Ascending aorta (tissue), 2 donors: ENCODE measurements at places on chromosomes 5 and 9.

DNA sequence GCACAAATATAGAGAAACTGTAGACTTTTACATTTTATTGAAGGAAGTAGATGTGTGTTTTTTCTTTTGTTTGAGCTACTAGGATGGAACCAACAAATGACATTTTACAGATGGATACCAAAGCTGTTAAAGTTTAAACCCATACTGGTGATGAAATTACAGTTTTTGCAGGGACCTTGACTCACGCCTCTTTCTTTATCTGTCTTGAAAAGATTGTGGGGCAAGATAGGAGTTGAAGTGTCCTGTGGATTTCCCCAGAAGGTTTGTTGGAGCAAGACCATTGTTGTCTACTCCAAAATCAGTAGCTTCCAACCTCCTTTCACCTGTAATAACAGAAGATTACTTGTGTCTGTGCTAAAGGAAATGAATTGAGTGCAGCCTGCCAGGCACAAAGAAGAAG is 4.1 kb upstream of the C5orf63 start:
- H3K36me3 ChIP-seq: no peaks in the 10 kb centered on the region
- H3K27me3 ChIP-seq: no peaks in the 10 kb centered on the region
- DNase-seq: no peak
- no peaks in the 10 kb centered on the region for H3K4me1 ChIP-seq

DNA sequence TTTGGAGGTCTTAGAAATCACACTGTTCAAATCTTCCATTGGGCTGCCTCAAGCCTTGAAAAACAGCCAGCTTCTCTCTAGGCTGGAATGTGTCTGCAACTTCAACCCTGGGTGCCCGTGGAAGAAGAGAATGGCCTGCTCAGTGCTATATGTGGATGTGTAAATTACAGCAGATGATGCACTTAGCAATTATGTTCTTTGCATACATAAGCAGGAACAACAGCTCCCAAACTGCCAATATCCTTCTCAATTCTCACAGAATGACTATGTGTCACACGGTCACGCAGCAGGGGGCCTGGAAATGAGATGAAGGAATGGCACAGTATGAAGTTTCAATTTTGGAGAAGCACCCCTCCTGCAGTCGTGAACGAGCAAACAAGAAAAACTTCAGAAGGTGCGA is 175.2 kb upstream of the SMARCA2 start:
- H3K27me3 ChIP-seq: no peaks in the 10 kb centered on the region
- H3K27ac ChIP-seq: no peak overlapping the region
- DNase-seq: no peak
- no peaks in the 10 kb centered on the region for H3K4me1 ChIP-seq
- no peak overlapping the region for H3K4me3 ChIP-seq

DNA sequence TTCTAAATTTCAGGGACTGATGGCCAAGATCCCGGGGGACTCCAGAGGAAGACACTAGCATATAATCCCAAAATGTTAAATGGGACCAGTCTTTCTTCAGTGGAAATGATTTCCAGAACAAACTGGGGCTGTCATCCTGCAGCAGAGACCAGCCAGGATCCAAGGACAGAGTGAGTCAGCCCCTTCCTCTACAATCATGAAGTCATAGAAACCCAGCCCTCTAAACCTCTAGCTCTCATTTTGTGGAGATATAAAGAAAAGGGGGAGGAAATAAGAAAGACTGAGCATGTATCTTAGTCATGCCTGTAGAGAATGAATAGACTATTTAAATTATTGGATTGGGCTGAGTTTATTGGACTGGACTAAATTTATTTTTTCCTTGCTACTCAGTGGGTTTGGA is 318.3 kb downstream of the AGTPBP1 start:
- no peak overlapping the region for H3K4me3 ChIP-seq
- no peaks in the 10 kb centered on the region for H3K27me3 ChIP-seq
- no peak overlapping the region for H3K27ac ChIP-seq
- no peak for DNase-seq

- no peak for DNase-seq
- H3K36me3 ChIP-seq: no peaks in the 10 kb centered on the region
- no peak overlapping the region for H3K27ac ChIP-seq
- H3K4me1 ChIP-seq: peaks cover 4% of the 10 kb centered on the region
- no peaks in the 10 kb centered on the region for H3K27me3 ChIP-seq
Observed at GRCh38 chr5:146753641-146754040, 124.9 kb downstream of the PPP2R2B start.

DNA sequence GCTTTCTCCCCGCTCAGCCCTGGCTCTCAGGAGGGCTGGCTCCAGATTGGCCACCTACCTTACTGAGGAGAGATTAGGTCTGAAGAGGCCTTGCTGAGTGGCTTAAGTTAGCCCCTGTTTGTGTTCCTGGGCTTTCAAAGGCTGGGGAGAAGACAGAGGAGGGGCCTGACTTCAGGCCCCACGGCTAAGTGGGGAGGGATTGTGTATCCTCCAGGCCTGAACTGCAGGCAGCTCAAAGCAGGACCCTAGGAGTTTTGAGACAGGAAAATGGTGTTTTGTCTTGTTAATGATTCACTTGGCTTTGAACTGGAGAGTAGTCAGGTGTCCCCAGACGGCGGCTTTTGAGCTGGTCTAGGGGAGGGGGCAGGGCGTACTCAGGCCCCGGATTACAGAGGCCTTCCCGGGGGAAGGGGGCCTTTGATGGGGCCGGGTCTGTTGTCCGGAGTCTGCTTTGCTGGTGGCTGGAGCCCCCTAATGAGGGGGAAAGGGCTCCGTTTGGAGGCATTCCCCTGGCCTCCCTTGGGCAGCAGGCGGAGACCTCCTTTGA is 162.0 kb upstream of the SMIM23 start:
- no peaks in the 10 kb centered on the region for H3K27me3 ChIP-seq
- H3K27ac ChIP-seq: no peak overlapping the region
- peak; percentile 54 for DNase-seq
- no peak overlapping the region for H3K4me3 ChIP-seq
- no peaks in the 10 kb centered on the region for H3K36me3 ChIP-seq

DNA sequence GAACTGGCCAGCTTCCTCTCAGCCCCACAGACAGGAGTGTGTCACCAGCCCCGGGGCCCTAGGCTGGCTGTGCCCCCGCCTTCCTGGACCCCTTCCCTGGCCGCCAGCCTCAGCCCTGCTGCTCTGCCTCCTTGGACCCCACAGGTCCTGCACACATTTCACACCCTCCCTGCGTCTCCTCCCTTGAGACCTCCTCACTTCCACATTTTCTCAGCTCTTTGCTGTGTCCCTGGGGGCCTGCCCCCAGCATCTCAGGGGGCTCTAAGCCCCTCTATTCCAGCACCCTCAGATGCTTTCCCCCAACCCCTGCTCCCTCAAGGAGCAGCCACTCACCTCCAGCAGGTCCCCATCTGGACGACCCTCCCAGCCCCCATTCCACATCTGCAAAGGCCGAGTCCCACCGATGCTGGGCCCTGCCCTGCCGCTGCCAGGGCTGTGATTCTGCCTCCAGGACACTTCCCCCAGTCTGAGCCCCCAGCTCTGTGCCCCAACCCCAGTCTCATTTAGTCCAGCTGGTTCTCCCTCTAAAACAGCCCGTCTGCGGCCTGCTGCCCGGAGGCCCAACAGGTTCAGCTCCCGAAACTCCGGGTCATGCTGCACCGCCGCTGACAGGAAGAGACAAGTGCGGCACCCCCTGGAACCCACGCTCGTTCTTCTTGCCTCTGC is 4.2 kb downstream of the SLC34A3 start:
- H3K4me3 ChIP-seq: no peak overlapping the region
- H3K36me3 ChIP-seq: no peaks in the 10 kb centered on the region
- no peak overlapping the region for H3K27ac ChIP-seq
- DNase-seq: no peak
- H3K4me1 ChIP-seq: no peaks in the 10 kb centered on the region

DNA sequence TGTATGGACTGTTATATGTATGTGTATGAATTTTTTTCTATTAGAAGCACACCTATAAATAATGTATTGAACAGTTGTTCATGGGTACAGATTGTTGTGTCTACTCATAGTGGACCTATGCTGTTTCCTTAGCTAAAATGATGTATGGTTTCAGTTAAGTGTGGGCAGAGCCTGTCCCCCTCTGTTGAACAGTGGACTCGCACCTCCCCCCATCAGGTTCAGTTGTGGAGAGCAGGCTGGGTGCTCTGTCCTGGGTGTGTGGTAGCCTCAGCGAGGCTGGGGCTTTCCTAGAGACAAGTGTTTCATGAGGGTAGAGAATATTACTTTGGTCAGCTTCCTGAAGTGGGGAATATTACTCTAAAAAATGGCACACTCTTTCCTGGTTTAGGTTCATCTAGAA is 47.4 kb upstream of the LRRTM2 start:
- peak overlapping the region; percentile 10 for H3K27ac ChIP-seq
- H3K27me3 ChIP-seq: no peaks in the 10 kb centered on the region
- H3K4me3 ChIP-seq: no peak overlapping the region
- H3K4me1 ChIP-seq: peaks cover 37% of the 10 kb centered on the region
- peaks cover 43% of the 10 kb centered on the region for H3K36me3 ChIP-seq

GRCh38 chr5:28808967-28809810 is 1770.8 kb upstream of the CDH9 start:
- DNase-seq: no peak
- H3K27ac ChIP-seq: no peak overlapping the region
- H3K27me3 ChIP-seq: no peaks in the 10 kb centered on the region
- H3K4me3 ChIP-seq: no peak overlapping the region
- no peaks in the 10 kb centered on the region for H3K4me1 ChIP-seq
- no peaks in the 10 kb centered on the region for H3K36me3 ChIP-seq

GRCh38 chr9:2125906-2126305 is 110.8 kb downstream of the SMARCA2 start:
- H3K27me3 ChIP-seq: no peaks in the 10 kb centered on the region
- peak overlapping the region; percentile 36 for H3K4me3 ChIP-seq
- H3K36me3 ChIP-seq: no peaks in the 10 kb centered on the region
- peaks cover 7% of the 10 kb centered on the region for H3K4me1 ChIP-seq
- no peak for DNase-seq

DNA sequence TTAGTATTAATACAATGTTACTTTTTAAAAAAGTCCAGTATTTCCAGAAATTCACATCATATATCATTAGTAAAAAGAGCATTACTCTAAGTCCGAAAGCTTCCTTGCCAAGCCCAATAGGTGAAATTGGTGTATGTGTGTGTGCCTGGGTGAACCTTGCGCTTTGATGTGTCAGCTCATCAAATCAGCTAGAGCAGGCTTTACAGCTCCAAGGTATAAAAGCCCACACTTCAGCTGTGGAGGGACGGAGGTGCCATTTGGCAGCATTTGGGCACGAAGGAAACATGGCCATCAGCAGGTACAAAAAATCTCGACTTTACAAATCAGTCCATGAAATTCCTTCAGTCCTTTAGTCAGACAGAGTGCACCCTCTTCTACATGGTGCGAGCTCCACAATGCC is 76.5 kb upstream of the IL7R start:
- no peak overlapping the region for H3K27ac ChIP-seq
- H3K27me3 ChIP-seq: no peaks in the 10 kb centered on the region
- no peak for DNase-seq
- H3K4me1 ChIP-seq: no peaks in the 10 kb centered on the region
- H3K36me3 ChIP-seq: no peaks in the 10 kb centered on the region
- H3K4me3 ChIP-seq: no peak overlapping the region

DNA sequence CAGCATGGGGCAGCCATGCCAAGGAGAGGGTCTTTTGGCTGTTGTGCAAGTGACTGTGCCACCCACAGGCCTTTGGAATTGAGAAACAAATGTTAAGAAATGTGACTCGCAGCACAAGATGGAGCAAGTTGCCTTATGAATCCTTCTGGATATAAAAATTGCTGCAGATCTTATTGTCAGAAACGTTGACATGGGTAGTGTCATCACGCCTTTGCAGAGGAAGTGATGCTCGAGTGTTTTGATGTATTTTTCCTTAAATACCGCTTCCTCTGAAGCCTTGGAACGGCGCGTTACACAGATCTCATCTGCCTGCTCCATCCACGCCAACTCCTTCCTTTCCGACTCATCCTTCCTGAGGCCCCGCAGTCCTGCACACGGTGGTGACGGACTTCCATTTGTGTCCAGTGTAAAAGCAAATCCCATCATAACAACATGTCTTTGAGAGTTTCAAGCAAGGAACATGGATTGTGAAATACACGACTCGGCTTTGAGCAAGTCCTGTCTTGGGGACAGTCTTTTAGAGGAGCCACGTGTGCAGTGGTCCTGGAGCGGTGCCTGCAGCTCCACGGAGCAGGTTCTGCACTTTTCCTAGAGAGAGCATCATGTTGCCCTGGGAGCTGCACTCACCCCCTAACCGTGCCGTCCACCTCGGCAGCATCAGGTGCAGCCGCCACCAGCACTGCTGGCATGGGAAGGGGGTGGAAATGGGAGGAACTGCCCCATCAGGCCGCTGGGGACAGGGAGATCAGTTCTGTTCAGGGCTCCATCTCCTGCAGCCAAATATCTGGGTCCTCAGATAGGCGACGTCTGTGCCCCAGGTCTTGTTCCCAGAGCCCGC is 15.1 kb downstream of the ROPN1L start:
- no peaks in the 10 kb centered on the region for H3K36me3 ChIP-seq
- no peak for DNase-seq
- H3K27ac ChIP-seq: no peak overlapping the region

- H3K4me3 ChIP-seq: no peak overlapping the region
- peak; percentile 53 for DNase-seq
- no peaks in the 10 kb centered on the region for H3K36me3 ChIP-seq
- no peaks in the 10 kb centered on the region for H3K27me3 ChIP-seq
- H3K4me1 ChIP-seq: no peaks in the 10 kb centered on the region
Observed at GRCh38 chr9:126307322-126308061, 19.1 kb upstream of the MVB12B start.

- no peak overlapping the region for H3K4me3 ChIP-seq
- H3K4me1 ChIP-seq: peaks cover 14% of the 10 kb centered on the region
- H3K27ac ChIP-seq: no peak overlapping the region
- no peaks in the 10 kb centered on the region for H3K36me3 ChIP-seq
- H3K27me3 ChIP-seq: no peaks in the 10 kb centered on the region
- DNase-seq: no peak
Observed at GRCh38 chr5:78718824-78719223, 70.3 kb upstream of the LHFPL2 start.

- H3K4me1 ChIP-seq: peaks cover 4% of the 10 kb centered on the region
- DNase-seq: no peak
- no peaks in the 10 kb centered on the region for H3K27me3 ChIP-seq
- H3K4me3 ChIP-seq: no peak overlapping the region
- H3K36me3 ChIP-seq: no peaks in the 10 kb centered on the region
- H3K27ac ChIP-seq: peak overlapping the region; percentile 37
Observed at GRCh38 chr5:37738865-37739488, 100.9 kb downstream of the GDNF start.

DNA sequence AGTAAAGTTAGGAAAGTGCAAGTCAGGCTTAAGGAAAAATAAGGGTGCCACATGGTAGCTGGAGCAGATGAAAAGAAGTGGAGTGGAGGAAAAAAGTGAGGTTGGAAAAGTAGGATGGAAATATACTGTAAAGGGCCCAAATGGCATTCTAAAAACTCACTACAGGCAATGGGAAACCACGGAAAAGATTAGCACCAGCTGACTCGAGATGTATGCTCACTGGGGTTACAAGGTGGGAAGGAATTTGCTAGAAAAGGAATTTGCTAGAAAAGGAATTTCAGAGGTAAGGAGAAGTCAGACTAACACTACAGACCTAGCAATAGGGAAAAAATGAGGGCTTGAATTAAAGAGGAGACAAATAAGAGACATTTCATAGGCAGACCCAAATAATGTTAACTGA is 3.6 kb downstream of the PSMD5 start:
- H3K4me1 ChIP-seq: peaks cover 21% of the 10 kb centered on the region
- no peak for DNase-seq
- H3K4me3 ChIP-seq: no peak overlapping the region

- H3K27ac ChIP-seq: no peak overlapping the region
- DNase-seq: no peak
- no peaks in the 10 kb centered on the region for H3K36me3 ChIP-seq
- H3K4me3 ChIP-seq: no peak overlapping the region
- H3K27me3 ChIP-seq: no peaks in the 10 kb centered on the region
Observed at GRCh38 chr5:9387879-9388278, 158.0 kb downstream of the SEMA5A start.

GRCh38 chr5:126044111-126044668 is 379.0 kb upstream of the GRAMD2B start:
- no peaks in the 10 kb centered on the region for H3K27me3 ChIP-seq
- no peak for DNase-seq
- H3K36me3 ChIP-seq: no peaks in the 10 kb centered on the region
- no peaks in the 10 kb centered on the region for H3K4me1 ChIP-seq
- H3K27ac ChIP-seq: no peak overlapping the region
